ENCODE measurements at places on chromosomes 11 and 22. TPM values are rescaled to one million over a fixed set of nuclear protein-coding genes. Genes with fewer than 3 reads are reported as not detected.
A peak's percentile ranks its signal among the peaks of the same experiment; 100 is the strongest.

GRCh38 chr11:128346804-128347203 lies 240.6 kb downstream of the ETS1 start:
- peak; percentile 62 for ATAC-seq

GRCh38 chr22:42673898-42674401 lies 24.8 kb upstream of the CYB5R3 start:
- no peak for ATAC-seq

The APOL6 gene
- 38.7 TPM for total RNA-seq

The HEPN1 gene
- not detected for total RNA-seq

- ATAC-seq, result no peak
Observed at GRCh38 chr11:72066855-72067254, 13.5 kb downstream of the NUMA1 start.

DNA sequence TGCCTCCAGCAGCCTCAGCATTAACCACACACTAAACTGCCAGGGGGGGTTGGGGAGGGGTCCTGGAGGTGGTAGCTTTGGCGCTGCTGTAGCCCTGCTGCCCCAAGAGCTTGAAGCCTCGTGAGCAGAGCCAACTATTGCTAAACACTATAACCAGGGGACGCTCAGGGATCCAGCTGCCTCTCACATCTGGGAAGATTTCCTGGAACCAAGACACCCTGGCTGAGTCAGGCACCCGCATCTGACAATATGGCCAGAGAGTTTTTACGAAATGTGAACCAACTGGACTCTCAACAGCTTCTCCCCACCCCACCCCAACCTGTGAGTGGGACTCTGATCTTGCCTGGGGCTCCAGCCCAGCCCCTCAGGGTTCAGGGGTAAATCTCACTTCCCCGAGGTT lies 14.3 kb downstream of the C1QTNF6 start:
- no peak for ATAC-seq

The ALDH3B2 gene
- total RNA-seq, result not detected

- ATAC-seq, result no peak
Observed at GRCh38 chr22:39221999-39222686, 22.6 kb downstream of the PDGFB start.

- no peak for ATAC-seq
Observed at GRCh38 chr22:37967147-37967546, 13.6 kb downstream of the POLR2F start.

The LINC01488 gene
- total RNA-seq, result not detected

The PELI3 gene
- 17.5 TPM for total RNA-seq

The OR4A15 gene
- total RNA-seq, result not detected

DNA sequence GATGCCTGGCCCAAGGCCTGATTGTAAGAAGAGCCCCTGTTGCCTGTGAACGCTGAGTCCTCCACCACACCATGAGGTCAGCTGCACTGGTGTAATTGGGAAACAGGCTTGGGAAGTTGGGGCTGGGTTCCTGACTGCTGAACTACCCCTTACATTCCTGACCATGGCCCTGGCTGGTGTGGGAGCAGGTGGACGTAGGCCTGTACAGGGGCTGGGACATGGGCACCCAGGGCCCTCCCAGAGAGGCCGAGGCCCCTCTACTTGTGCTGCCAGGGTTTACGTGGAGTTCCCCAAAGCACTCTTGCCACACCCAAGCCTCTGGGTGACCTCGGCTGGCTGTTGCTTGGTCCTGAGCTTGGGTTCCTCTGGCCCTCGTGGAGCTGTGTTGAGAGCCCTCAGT lies 5.4 kb downstream of the RELT start:
- ATAC-seq, result no peak

GRCh38 chr22:49272546-49273125 lies 555.0 kb downstream of the BRD1 start:
- no peak for ATAC-seq

The F2 gene
- total RNA-seq, result not detected

DNA sequence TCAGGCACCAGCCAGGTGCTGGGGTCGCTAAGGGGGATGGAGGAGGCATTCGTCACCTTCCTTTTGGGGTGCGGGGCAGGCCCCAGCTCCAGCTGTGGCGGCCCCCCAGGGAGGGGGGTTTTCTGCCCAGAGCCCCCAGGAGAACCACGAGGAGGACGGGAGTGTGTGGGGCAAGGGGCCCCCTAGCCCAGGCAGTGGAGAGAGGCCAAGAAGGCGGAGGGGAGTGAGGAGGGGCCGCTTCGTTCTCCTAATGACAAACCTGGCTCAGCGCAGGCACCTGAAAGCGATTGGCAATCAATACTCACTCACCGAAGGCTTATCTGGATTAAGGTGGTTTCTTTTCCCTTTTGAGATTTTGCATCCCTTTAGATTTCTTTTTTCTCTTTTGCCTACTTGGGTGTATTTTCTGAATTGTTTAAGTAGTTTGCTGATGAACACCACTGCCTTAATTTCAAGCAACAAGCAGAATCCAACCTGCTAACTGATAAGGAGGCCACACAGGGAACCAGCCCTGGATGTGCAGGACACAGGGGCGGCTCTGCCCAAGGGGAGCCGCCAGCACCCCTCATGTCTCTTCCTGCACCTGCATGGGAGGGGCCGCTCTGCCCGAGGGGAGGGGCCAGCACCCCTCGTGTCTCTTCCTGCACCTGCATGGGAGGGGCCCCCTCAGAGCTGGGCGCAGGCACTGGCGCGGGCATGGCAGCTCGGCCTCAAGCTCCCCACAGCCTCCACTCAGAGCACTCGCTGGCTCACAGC lies 122.3 kb downstream of the BRD1 start:
- ATAC-seq, result no peak

DNA sequence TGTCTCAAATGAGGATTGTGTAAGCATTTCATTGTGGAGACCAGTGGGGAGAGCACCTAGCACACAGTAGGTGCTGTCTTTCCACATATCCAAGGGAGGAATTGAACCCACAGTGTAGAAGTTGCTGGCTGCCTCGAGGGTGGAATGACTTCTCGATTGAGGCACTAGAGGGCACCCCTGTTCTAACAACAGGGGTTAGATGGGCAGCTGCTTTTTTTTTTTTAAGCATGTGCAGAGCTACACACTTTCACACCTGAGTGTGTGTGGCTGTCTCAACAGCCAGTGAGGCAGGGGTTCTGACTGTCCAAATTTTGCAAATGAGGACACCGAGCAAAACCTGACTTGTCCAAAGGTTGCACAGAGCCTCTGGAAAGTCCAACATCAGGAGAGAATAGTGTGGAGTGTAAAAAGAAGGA lies 118.2 kb upstream of the CRYBB3 start:
- no peak for ATAC-seq

The TAF1D gene
- 270 TPM for total RNA-seq

The MCHR1 gene
- not detected for total RNA-seq

The FERMT3 gene
- total RNA-seq, result 172 TPM

The CFAP300 gene
- not detected for total RNA-seq

- ATAC-seq, result no peak
Observed at GRCh38 chr22:44224166-44224565, 43.4 kb downstream of the PARVG start.

The CCDC15 gene
- total RNA-seq, result 5.5 TPM

- ATAC-seq, result no peak
Observed at GRCh38 chr11:115190196-115190595, 314.0 kb downstream of the CADM1 start.

DNA sequence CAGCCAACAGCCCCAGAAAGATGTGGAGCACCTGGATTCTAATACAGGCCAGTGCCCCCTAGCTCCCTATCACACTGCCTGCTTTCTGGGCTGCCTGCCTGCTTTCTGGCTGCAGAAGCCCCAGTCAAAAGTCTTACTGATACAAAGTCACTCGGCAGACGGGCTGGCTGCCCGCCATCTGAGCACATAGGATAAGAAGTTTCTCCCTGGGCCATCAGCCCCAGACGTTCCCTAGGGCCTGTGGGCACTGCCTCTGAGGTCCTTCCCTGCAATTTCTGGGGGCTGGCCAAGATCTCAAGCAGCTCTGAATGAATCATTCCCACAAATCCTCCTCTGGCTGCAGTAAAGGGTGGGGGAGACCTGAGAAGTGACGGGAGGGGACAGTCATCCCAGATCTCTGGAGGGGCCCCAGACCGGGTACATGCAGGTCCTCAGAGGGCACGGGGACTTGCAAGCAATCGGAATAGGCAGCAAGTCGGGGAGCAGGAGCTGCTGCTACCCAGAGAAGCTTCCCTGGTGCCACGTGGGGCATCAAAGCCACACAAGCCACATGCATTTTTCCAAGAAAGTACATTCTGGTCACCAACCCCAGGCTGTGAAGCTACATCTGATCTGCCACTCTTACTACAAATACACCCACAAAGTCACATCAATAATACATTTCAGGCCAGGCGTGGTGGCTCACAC lies 4.7 kb downstream of the TPST2 start:
- ATAC-seq, result no peak

DNA sequence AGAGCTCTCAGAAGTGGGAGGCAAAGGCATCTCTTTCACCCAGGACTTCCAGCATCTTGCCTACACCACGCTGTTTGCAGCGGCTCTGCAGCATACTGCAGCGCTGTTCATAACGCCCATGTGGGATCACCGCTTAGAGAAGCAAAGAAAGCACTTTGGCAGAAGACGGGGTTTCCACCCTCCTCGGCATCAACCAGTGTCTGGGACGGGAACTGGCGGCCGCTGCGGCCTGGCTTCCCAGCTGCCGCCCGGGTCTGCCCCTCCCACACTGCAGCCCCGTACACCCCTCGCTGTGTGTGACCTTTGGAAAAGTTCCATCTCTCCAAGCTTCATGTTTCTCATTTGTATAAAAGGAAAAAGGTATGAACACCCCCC lies 545 bp upstream of the TIRAP start:
- ATAC-seq, result peak; percentile 22

GRCh38 chr11:27898166-27898565 lies 197.9 kb upstream of the BDNF start:
- no peak for ATAC-seq

The NAV2 gene
- total RNA-seq, result 0.58 TPM

GRCh38 chr11:107840129-107840484 lies 18.5 kb downstream of the SLC35F2 start:
- peak; percentile 3 for ATAC-seq

Measured in activated T-helper 17 cell treated with anti-CD3 and anti-CD28 coated beads, Interleukin-2, amount 50 U/mL, for 72 hours (primary cell).